ENCODE measurements at places on chromosomes 7 and 10. TPM values are rescaled to one million over a fixed set of nuclear protein-coding genes. Genes with fewer than 3 reads are reported as not detected.

The CCL24 gene
- total RNA-seq, result not detected

The AQP1 gene
- 4.8 TPM for total RNA-seq

The FAM13C gene
- not detected for total RNA-seq

The NPC1L1 gene
- total RNA-seq, result 0.30 TPM

The SEMA3A gene
- total RNA-seq, result 6.3 TPM

The RTKN2 gene
- total RNA-seq, result 16.1 TPM

The NANOS1 gene
- total RNA-seq, result 7.2 TPM

The ANXA8 gene
- total RNA-seq, result 172 TPM

The SFTPA1 gene
- total RNA-seq, result not detected

All from PC-9 (cell line).